G401 (cell line): ENCODE measurements at places on chromosomes 12 and 14. TPM values are rescaled to one million over a fixed set of nuclear protein-coding genes. Genes with fewer than 3 reads are reported as not detected.
A peak's percentile ranks its signal among the peaks of the same experiment; 100 is the strongest.

The CCDC196 gene
- not detected in 2 replicates for total RNA-seq

GRCh38 chr12:127650626-127651025, 616.3 kb upstream of the TMEM132C start:
- no peak for DNase-seq

DNA sequence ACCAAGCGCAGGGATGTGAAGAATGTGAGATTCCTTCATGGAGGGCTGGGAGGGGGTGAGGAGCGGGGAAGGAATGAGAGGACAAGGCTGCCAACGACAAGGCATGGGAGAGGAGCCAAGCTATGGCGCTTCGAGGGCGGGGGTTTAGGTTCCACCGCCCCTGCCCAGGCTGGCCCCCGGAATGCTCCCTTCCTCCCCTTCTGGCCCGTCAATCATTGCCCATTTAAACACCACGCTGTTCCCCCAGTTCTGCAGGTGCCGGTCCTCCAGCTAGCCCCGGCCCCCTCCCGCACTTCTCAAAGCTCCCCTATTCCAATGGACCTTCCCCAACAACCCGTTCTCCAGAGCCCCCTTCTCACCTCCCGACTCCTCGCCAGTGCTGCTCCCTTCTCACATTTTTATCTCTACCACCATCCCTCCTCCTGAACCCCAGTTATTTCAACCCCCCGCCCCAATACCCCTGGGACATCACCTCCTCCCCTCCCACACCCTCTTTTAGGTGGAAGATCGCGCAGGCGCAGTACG, 428 bp downstream of the RNF41 start:
- DNase-seq = peak; percentile 64

DNA sequence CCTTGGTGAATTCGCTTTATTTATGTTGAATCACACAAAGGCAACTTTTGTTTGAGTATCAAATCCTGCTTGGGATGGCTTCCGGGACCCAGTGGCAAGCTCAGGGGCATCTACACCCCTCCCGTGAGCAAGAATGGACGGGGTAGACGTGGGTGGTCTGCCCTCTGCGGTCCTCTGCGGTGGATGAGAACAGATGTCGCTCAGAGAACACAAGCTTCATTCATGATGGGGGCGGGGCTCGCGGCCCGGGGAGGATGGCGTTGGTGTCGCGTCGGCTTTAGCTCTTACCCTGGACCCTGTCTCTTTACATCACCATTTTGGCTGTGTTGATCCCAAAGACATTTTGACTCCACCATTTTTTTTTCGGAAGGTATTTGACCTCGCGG, 158.5 kb upstream of the RTL1 start:
- DNase-seq = no peak

GRCh38 chr14:63286071-63286470, 32.7 kb downstream of the GPHB5 start:
- no peak for DNase-seq

DNA sequence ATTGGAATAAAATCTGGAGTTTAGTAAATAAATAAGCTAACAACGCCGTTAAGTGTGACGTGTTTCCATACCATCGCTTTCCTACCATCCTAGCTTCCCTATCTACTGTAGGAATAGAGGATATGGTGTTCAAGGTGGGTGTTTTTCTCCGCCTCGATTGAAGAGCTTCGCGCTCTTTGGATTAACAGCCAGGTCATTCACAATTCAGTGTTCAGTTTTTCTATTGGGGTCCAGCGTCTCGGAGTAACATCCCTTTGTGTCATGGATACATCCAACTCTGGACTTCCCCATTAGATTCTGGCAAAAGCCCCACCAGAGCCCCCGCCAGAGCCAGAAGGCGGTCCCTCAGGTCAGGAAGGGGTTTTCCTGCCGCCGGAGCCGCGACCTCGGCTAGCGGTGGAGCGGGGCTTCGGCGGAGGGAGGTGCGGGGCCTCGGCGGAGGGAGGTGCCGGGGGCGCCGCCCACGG, 1.2 kb upstream of the SRGAP1 start:
- no peak for DNase-seq

GRCh38 chr12:42213023-42213422, 25.0 kb downstream of the YAF2 start:
- DNase-seq = no peak

The C3AR1 gene
- not detected in 2 replicates for total RNA-seq

- peak; percentile 20 for DNase-seq
These were observed 15.9 kb downstream of the MAP3K12 start for GRCh38 chr12:53483225-53483978.

The RNF212B gene
- total RNA-seq = not detected in 2 replicates

- DNase-seq = no peak
These were observed 95.5 kb downstream of the TMX1 start for GRCh38 chr14:51335531-51335930.

DNA sequence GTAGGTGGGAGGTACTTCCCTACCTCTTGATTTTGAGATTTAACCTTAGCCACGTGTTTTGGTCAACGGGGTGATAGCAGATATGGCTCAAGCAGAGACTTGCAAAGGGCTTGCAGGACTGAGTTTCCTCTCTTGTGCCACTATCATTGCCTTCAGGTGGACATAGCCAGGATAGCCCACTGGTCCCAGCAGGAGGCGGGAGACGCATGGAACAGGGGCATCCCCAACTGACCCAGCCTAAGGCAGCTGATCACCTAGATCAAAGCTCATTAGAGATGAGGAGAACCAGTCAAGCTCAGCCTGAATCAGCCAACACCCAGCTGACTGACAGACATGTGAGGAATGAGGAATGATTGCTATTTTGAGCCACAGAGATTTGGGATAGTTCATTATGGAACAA, 49.6 kb downstream of the CALM1 start:
- DNase-seq = no peak

The P2RX2 gene
- total RNA-seq = 0.17 and 0.43 TPM in 2 replicates

The TMEM263 gene
- total RNA-seq = 32.0 and 51.7 TPM in 2 replicates

- no peak for DNase-seq
These were observed 49.9 kb downstream of the PELI2 start for GRCh38 chr14:56168007-56168616.

The GALNT9 gene
- 0.10 TPM in 1 of 2 replicates, not detected in the other for total RNA-seq

DNA sequence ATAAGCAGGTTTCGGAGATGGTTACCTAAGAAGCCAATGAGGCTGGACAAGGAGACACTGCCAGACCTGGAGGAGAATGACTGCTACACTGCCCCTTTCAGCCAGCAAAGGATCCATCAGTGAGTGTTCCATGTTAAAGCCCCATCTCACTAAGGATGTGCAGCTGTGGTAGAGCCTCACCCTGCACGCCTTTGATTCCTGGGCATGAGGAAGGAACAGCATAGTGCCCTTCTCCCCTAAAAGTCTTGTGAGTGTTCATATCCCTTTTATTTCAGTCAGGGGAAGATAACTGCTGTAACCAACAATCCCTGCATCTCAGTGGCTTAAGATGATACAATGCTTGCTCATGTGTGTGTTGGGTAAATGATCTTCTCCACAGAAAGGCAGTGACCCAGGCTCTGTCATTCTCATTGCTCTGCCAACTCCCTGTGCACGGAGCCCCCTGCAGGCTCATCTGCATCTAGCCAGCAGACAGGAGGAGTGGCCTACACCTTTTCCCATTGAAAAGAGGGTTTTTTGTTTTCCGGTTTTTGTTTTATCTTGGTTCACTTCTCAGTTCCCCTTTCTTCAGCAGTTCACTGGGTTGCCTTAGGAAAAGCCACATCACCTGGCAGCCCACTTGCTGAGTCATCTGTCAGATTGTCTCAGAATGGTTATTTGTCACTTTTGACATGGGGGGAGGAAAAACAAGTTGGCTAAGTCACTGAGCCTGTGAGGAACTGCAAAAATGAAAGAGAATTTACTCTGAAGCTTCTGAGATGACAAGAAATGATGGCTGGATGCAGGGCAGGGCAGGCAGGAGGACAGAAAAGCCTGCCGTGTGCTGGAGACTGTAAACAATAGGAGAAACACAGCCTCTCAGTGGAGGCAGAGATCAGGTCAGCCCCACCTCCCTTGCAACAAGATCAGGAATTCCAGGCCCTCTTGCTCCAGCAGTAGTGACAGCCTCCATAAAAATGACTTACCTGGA, 193.3 kb downstream of the ANO4 start:
- no peak for DNase-seq

GRCh38 chr12:85829391-85829790, 6.8 kb downstream of the RASSF9 start:
- DNase-seq = no peak

- no peak for DNase-seq
These were observed 53.1 kb downstream of the EIF2S3B start for GRCh38 chr12:10558789-10559188.

GRCh38 chr12:3333991-3334391, 157.0 kb upstream of the PRMT8 start:
- DNase-seq = no peak

GRCh38 chr12:4719821-4720636, at the start of gene GALNT8:
GALNT8 (plus strand) TSS chr12:4720400; CDS start chr12:4720678, 278 bp downstream.
- DNase-seq = no peak

DNA sequence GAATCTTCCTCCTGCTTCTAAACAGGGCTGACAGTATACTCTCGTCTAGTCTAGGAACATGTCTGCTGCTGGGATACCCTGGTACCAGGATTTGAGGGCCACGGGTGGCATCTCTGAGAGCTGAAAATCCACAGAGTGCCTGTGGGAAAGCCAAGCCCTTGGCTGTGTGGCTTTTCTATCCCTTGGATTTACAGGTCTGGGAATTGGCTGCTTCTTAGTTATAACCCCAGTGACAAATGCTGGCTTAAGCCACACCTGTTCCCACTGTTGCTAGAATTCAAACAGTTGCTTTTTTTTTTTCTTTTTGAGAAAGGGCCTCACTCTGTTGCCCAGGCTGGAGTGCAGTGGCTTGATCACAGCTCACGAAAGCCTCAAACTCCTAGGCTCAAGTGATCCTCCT, 14.3 kb upstream of the RIN3 start:
- no peak for DNase-seq

The PLEKHG3 gene
- 5.2 and 6.7 TPM in 2 replicates for total RNA-seq

- DNase-seq = peak; percentile 87
These were observed 126.7 kb upstream of the HIF1A start for GRCh38 chr14:61568572-61569011.

- DNase-seq = no peak
These were observed 5.2 kb upstream of the PACS2 start for GRCh38 chr14:105309371-105309770.

- no peak for DNase-seq
These were observed 56.0 kb downstream of the FBRSL1 start for GRCh38 chr12:132545955-132546354.

The KRAS gene
- 5.6 and 9.5 TPM in 2 replicates for total RNA-seq

GRCh38 chr12:101439236-101439635, 31.7 kb upstream of the ARL1 start:
- DNase-seq = no peak

- DNase-seq = no peak
These were observed 113.2 kb upstream of the MED13L start for GRCh38 chr12:116390401-116391335.

GRCh38 chr12:100404769-100405407, 48.0 kb downstream of the SLC17A8 start:
- DNase-seq = peak; percentile 25

DNA sequence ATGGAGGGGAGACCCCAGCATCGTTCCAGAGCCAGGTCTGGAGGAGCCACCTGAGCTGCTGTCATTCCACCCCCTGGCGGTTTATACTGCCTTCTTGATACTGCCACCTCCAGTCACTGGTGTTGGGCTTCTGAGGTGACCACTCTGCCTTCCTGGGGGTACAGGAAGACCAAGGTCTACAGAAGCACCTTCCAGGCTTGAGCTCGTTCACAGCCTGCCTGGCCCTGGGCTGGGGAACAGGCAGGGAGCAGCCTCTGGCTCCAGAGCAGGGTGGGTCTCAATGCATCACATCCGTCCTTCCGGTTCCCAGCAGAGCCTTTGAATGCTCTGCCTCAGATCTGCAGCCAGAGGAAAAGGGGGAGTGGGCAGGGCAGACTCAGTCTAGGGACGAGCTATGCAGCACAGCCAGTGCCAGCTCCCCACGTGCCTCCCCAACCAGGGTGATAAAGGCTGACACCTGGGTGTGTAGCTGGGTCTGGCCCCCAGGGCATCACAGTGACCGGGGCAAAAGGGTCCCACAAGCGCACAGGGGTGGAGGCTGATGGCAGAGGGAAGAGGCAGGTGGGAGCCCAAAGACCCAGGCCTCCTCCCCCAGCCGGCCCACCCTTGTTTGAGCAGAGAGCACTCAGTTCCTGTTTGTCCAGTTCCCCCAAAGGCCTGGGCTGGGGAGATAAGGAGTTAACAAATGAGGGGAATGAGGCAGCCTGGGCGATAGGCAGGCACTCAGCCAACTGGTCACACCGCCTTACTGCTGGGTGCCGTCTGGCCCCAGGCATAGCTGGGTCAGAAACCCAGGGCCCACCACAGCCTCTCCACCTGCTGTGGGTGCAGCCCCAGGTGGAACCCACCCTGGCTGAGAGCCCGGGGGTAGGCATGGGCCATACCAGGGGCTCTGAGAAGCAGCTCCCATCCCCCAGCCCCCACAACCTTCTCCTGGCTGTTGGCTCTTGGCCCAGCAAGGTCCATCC, 17.1 kb downstream of the DEGS2 start:
- DNase-seq = peak; percentile 78

- DNase-seq = no peak
These were observed 41.8 kb downstream of the TUNAR start for GRCh38 chr14:95918466-95918865.

- DNase-seq = no peak
These were observed 7.5 kb downstream of the HOXC4 start for GRCh38 chr12:54060975-54061778.

- no peak for DNase-seq
These were observed 179.7 kb downstream of the RAD51B start for GRCh38 chr14:67999290-67999689.

GRCh38 chr14:50047274-50047676, 69.1 kb downstream of the VCPKMT start:
- DNase-seq = no peak

GRCh38 chr12:121388421-121388981, 11.4 kb upstream of the RNF34 start:
- DNase-seq = no peak

DNA sequence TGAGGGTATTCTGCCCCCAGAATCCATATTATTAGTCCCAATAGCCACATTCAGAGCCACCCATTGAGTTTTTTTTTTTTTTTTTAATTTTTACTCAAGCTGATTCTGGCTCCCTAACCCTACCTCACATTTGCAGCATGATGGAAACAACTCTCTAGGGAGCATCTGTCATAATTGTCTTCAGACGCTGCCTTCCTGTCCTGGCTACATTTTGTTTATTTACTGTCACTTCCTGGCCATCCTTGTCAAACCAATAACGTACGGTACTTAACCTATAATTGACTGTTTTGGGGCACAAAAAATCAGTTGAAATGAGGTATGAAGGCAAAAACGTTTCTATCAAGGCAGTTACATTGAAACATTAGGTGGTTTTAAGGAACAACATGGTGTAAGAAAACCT, 2.1 kb downstream of the GLIPR1 start:
- DNase-seq = no peak
